ENCODE measurements at places on chromosomes 2 and 18.

GRCh38 chr18:58997811-58998337, 133.2 kb downstream of the ZNF532 start:
- DNase-seq: no peak

GRCh38 chr2:203603456-203604389, 68.6 kb upstream of the RAPH1 start:
- DNase-seq: no peak

- no peak for DNase-seq
These were observed 316.2 kb upstream of the REV1 start for GRCh38 chr2:99805930-99806476.

DNA sequence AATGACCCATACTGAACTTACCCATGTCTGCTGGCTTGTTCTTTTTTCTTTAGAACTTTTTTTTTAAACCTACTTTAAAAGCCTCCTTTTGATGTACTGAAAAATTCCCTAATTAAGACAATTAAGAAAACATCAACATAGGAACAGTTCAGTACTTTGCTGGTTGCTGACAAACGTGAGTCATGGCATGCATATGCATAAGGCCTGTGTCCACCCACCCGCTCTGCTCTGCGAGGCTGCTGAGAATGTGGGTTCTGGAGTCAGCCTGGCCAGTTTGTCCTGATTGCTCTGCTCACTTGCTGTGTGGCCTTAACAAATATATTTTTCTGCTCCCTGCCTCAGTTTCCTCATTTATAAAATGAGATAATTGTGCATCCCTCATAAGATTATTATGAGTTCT, 27.3 kb downstream of the LAMA3 start:
- DNase-seq: no peak

GRCh38 chr2:164530464-164530863, 90.8 kb downstream of the GRB14 start:
- no peak for DNase-seq

DNA sequence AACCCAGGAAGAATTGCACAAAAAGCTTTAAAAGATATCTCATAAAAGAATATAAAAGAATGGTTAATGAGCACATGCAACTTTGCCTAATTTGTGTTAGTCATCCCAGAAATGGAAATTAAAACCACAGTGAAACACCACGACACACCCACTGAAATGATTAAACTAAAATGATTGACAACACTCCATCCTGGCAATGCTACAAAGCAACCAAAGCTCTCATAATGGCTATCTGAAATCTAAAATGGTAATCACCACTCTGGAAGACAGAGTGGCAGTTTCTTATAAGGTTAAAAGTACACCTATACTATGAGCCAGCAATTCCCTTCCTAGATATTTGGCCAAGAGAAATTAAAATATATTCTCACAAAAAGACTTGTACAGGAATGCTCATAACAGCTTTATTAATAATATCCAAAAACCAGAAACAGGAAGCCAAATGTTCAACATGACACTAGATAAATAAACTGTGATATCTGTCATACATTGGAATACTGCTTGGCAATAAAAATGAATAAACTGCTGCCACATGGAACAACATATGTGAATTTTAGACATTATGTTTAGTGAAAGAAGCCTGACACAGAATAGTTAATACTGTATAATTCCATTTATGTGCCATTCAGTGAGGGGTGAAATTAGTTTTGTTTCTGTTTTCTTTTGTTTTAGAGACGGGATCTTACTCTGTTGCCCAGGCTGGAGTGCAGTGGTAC, 105.3 kb upstream of the BCL2L11 start:
- DNase-seq: no peak

DNA sequence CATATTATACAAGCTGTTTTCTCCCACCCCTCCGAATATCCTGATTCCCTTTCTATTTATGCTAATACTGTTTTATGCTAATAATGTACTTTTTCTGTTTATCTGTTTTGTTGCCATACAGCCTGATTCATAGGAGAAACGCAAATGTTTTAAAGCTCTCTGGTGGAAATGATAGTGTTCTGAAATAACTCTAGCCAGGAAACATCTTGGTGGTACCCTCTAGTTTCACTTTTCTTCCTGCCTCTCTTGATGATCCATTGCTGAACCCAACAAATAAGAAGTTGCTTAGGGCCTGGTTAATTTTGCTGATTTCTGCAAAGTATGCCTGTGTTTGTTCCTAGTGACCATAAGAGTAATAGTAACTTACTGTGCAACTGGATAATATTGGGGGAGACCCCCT, 148.4 kb upstream of the KCTD1 start:
- DNase-seq: no peak

DNA sequence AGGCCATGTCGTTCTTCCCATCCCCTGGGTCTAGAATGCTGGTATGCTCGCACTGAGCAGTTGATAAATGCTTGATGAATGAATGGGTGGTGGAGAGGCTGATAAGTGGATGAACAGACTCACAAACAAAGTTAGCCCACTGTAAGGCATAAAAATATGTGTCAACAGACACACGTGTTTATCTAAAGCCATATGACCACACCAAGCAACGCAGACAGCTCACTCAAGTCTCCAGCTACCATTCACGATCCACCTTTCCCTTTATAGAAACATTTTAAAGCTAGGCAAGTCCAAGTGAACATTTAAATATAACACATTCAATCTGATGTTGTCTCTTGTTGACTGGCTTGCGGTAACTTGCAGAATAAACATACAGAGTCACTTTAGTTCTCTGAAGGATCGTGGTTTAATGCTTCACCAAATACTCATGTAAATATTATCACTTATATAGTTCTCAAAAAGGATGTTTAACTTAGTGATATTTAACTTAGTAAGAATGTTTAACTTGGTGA, 105.5 kb downstream of the NOL10 start:
- DNase-seq: no peak

DNA sequence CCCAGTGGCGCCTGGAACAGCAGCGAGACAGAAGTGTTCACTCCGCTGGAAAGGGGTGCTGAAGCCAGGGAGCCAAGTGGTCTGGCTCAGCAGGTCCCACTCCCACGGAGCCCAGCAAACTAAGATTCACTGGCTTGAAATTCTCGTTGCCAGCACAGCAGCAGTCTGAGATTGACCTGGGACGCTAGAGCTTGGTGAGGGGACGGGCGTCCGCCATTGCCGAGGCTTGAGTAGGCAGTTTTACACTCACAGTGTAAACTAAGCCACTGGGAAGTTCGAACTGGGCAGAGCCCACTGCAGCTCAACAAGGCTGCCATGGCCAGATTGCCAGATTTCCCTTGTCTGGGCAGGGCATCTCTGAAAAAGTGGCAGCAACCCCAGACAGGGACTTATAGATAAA, 94.8 kb downstream of the RTTN start:
- DNase-seq: no peak

GRCh38 chr2:169640104-169640503, 54.1 kb downstream of the CFAP210 start:
- no peak for DNase-seq

- no peak for DNase-seq
These were observed 65.0 kb upstream of the POU3F3 start for GRCh38 chr2:104788742-104789455.

DNA sequence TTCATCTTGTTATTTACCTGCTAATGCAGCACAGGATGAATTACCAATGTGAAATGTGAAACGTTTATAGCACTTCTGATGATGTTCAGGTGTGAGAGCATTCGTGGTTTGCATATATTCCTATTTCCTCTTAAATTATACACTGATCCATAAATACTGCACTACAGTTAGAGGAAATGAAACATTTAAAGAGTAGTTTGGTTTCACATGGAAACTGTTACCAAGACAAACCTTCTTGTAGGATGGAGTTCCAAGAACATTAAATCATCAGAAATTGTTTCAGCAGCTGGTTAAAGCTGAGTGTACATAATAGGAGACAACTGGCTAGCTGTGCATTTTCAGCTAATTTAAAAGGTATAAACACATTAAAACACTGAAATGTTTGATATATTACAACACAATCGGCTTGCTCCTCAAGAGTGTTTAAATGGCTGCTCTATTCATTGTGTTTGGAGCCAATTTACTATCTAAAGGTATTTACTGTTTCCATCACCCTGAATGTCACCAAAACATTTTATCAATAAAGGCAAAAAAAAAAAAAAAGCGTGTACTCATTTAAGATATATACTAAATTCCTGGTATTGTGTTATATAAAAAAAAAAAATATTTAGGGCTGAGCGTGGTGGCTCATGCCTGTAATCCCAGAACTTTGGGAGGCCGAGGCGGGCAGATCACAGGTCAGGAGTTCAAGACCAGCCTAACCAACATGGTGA, 100.6 kb downstream of the DYM start:
- no peak for DNase-seq

- no peak for DNase-seq
These were observed 39.2 kb downstream of the SCN1A start for GRCh38 chr2:166088634-166089033.

DNA sequence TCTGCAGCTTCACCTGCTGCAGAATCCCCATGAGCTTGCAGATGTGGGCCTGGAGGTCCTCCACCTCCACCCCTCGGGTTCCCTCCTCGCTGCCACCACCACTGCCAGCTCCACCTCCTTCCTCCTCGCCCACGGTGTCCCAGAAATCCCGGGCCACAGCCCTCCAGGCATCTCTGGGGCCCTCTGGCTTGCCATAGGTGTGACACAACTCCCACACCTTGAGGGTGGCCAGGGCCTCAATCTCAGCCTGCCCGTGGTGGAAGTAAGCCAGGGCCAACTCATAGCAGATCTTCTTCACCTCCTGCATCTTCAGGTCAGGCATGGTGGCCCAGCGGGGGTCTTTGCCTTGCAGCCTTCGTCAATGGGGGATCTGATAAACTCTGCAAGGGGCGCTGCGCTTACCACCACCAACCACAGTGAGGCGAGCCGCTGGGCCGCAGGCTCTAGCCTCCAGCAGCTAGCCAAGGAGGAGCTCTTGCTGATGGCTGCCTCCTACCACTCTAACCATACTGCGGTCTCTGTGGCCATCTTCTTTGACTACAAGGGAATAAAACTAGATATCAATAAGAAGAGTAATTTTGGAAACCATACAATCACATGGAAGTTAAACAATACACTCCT, 36.1 kb upstream of the ANKRD62 start:
- no peak for DNase-seq
